NCI-H345 (cell line): ENCODE measurements at places on chromosomes 6 and 20.

DNA sequence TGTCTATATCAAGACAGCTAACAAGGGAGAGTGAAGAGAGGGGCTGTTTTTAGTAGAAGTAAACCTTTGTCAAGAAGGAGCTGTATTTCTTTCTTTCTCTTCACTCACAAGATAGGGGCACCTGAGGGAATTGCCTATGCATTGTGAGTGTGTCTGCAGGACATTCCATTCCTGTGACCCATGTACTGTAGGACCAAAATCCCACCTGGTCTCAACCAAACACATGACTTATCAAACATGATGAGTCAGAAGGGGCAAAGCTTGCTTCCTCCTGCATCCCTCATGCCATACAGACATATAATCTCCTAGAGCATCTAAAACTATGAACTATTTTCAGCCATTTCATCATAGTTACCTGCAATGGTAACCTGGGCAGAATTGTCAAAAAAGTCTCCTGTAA lies 21.8 kb downstream of the PKHD1 start:
- no peak for DNase-seq

- DNase-seq, result no peak
Measured at GRCh38 chr6:40529040-40529439, 58.1 kb downstream of the LRFN2 start.

DNA sequence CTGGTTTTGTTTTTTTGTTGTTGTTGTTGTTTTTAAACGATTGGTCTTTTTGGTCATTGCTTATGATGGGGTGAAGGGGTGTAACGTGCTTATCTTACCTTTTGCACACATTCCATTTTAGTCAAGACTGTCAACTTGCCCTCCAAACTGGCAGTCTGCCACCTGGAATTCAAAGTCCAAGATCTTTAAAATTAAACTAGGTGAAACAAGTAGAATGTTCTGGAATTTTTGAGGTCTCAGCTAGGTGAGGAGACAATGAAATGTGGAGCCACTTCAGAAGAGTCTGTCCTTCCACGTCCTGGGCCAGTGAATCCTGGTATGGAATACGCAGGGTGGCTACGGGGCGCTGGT lies 344.6 kb downstream of the ZFAND3 start:
- DNase-seq, result no peak

DNA sequence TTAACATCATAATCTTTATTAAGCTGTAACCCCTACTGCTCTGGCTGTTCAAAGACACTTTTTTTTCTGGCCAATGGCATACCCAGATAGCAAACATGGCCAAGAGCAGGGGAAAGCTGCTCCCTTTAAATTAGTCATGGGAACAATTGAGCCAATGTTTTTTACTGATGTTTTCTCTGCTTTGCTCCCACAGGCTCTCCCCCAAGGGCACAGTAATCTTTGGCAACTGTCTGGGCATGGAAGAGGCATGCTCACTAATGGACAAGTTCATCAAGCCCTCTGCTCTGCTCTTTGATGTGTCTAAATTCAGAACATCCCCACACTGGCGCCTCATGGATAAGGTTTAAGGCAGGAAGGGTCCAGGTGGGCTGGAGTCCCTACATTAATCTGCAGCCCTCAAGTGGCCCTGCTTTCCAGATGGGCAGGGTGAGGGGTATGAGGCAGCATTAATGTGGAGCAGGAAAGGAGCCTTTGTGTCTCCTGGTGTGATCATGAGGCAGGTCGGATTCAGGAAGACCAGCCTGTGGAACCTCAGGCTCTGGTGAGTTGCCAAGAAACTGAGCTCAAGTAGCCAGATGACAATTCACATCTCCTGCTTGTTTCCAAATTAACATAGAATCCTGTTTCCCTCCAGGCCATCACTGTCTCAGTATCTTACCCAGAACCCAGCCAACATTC lies 227.0 kb upstream of the CST7 start:
- DNase-seq, result peak; percentile 50

DNA sequence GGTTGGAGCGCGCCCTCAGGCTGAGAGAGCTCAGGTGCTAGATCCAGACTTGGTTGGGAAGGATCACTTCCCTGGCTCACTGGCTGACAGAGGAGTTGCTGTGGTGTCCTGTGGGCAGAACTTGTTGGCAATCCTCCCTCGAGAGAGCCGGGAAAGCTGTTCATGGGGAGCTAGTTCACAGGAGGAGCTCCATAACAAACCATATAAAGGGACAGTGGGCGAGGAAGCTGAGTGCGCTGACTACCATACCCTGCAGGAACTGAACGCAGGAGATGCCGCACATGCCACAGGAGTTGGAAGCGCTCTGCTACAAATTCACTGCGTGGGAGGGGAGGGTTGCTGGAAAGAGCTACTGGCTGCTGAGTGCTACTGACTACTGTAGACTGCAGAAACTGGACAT lies 243.2 kb downstream of the OGFRL1 start:
- DNase-seq, result no peak

GRCh38 chr6:130683761-130684517 lies 143.3 kb upstream of the SMLR1 start:
- no peak for DNase-seq

- no peak for DNase-seq
Measured at GRCh38 chr6:159886270-159886669, 4.5 kb upstream of the MAS1 start.

DNA sequence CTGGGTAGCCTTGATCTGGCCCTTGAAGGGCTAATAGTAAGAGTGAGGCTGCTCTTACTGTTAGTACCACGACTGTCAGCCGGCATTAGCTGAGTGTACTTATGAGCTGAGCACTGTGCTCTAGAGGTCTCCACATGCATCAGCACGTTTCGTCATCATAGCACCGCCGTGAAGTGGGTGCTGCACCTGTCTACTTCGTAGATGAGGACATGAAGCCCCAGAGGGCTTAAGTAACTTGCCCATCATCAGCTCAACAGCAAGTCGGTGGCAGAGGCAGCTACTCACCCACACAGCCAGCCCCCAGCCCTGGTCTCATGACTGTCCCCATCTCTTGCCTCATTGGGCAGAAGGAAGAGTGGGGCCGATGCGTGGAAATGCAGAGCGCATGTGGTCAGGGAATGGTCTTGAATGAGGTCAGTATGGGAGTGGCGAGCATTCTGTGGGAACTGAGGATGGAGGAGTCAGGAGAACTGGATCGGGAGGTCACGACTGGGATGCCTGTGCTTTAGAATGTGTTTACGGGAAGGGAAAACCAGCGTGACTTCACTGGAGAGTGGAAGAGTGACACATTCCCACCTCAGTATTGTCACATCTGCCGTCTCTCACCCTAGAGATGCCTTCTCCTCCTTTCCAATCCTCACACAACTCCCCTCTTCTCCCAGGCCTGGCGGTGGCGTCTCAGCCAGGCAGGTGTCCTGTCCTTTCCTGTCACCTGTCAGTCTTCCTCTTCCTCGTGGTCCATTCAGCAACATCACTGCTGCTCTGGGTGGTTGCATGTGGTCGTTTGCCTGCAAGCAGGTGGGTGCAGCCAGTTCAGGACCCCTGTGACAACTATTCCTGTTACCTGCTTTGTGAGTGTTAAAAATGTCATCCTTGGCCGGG lies 6.0 kb downstream of the SYTL3 start:
- peak; percentile 73 for DNase-seq

- DNase-seq, result no peak
Measured at GRCh38 chr6:4302524-4302923, 167.1 kb upstream of the ECI2 start.

GRCh38 chr6:143336446-143337152 lies 113.9 kb downstream of the ADAT2 start:
- DNase-seq, result no peak
